ENCODE measurements at places on chromosomes 1 and 21. TPM values are rescaled to one million over a fixed set of nuclear protein-coding genes. Genes with fewer than 3 reads are reported as not detected.

Gene S100A9
- 14.8 TPM for polyA plus RNA-seq

GRCh38 chr1:206535853-206536188, 28.5 kb downstream of the RASSF5 start:
- no peak for DNase-seq

DNA sequence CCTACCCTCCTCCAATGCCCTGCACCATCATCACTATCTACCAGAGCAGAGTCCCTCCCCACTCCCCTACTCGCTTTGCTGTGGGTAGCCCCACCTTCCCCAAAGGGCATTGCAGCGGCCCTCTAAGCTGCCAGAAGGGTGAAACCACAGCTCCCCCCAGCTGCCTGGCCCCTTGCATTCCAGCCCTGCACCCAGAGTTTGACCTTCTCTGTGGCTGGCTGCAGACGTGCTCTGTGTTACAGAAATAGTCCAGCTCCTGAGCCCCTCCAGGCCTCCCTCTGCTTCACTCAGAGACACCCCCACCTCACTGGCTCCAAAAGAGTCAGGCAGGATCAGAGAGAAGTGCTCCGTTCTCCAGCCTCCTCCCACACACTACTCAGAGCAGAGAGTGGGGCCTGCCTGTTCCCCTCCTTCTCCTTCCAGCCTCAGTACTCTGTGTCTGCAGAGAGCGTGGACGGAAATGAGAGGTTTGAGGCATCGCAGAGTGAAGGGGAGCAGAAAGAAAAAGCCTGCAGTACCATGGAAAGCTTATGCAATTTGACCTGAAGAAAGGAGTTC, 63.2 kb downstream of the PLEKHA6 start:
- no peak for DNase-seq

GRCh38 chr1:242455052-242455361, 69.5 kb downstream of the PLD5 start:
- DNase-seq, result no peak

- DNase-seq, result no peak
Observed at GRCh38 chr1:8396786-8397406, 79.0 kb downstream of the SLC45A1 start.

- DNase-seq, result no peak
Observed at GRCh38 chr1:28058971-28059878, 29.2 kb downstream of the EYA3 start.

DNA sequence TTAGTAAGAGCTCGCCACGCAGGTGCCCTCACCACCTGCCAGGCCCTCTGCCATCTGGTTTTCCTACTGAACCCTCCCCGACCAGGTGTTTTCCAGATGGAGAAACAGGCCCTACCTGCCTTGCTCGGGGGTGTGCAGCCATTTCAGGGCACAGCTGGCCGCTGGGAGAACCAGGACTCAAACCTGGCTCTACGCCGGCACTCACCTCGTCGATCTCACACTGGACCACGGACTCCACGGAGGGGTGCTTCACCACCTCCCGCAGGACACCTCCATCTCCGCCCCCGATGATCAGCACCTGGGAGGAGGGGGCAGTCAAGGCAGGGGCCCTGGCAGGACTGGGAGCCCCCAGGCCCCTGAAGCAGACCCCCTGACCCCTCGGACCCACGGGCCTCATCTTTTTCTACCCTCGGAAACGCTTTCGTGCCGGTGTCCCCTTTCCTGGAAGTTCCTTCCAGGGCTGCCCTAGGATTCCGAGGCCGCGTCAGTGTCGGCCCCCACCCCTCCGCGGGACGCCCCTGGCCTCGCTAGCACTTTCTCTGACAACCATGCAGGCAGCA, 1.1 kb downstream of the SRM start:
- no peak for DNase-seq

- DNase-seq, result no peak
Observed at GRCh38 chr1:226002667-226003501, 3.7 kb upstream of the SDE2 start.

- DNase-seq, result no peak
Observed at GRCh38 chr1:108082001-108082400, 117.0 kb upstream of the VAV3 start.

- no peak for DNase-seq
Observed at GRCh38 chr1:151011154-151011850, 3.1 kb downstream of the PRUNE1 start.

Data from right renal pelvis (tissue), 4 donors.